Endodermal cell (in vitro differentiated cells): ENCODE measurements at places on chromosomes 2 and 18. TPM values are rescaled to one million over a fixed set of nuclear protein-coding genes. Genes with fewer than 3 reads are reported as not detected.

The KCNJ3 gene
- 7.6 to 11.7 TPM (median 7.7 TPM) in 3 replicates for total RNA-seq

The GAL3ST2 gene
- total RNA-seq, result 0.55 to 0.91 TPM (median 0.77 TPM) in 3 replicates

The KLHL41 gene
- 0.35 TPM in 1 of 3 replicates, not detected in the others for total RNA-seq

The MAP2 gene
- 1.1 and 1.8 TPM in 2 replicates for total RNA-seq

The NT5DC4 gene
- not detected in 2 replicates for total RNA-seq

The NEB gene
- 4.1 and 4.4 TPM in 2 replicates for total RNA-seq

DNA sequence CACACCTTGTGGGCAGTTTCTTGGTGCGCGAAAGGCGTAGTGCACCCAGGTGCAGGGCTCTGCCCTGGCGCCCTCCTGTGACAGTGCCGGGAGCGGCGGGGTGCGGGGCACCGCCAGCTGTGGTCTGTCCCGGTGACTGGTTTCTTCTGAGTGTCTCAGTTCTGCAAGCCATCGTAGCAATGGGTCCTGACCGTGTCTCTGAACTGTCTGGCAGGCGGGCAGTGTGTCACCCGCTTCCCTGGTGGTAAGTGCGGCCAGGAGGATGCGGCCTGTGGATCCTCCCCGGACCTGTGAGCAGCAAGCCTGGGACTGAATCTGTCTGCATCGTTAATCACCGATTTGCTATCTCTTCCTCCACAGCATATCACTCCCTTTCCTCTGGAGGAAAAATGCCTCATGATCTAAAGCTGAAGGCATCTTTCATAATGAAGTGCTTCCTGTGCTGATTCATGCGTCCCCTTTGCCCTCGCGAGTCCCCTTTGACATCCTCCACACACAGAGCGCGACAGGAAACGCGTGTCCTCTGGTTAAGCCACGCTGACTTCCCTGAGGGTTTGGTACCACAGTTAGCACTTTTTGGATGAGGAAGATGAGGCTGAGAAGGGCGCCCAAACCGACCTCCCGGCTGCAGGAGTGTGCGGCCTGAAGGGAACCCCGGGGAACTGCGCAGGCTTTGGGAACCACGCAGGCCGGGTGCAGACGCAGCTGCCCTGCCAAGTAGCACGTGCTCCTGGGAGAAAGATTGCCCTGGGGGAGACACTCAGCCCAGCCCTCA is 416.0 kb upstream of the HS6ST1 start:
- peak; percentile 75 for DNase-seq

GRCh38 chr18:58770601-58771000 is 94.1 kb upstream of the ZNF532 start:
- no peak for DNase-seq

DNA sequence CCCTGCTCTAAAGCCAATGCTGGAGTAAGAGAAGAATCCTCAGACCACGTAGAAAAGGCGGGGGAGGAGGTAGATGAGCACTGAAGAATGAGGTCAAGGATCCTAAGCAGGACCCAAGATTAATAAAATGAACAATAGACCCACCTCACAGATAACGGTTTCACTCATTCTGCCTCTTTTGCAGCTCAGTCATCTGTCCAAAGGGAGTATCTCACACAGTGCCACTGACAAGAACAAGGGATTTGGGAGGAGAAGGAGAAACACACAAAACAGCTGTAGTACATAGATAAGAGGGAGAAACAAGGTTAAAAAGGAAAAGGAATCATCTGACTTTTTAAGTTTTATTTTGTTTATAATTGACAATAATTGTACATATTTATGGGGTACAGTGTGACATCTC is 30.9 kb upstream of the SULT1C4 start:
- no peak for DNase-seq

- peak; percentile 87 for DNase-seq
Measured at GRCh38 chr2:25165992-25166875, 2.1 kb downstream of the POMC start.

DNA sequence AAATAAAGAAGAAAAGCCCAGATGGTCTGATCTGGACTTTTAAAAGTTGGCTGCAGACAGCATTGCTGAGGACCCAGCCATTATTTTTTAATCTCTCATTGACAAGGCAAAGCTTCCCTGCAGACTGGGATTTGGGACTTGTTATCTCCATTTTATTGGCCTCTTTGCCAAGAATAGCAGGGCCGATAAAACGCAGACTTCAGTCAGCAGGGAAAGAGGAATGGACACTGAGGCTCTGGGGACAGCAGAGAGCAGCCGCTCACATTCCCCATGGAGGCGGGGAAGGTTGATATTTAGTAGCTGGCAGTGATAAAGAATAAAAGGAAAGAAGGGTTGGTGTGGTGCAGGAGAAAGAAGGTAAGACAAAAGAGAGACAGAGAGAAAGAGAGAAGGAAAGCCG is 350.1 kb upstream of the PIK3C3 start:
- no peak for DNase-seq
